Skeletal muscle cell (primary cell): ENCODE measurements at places on chromosomes 2 and 18.

GRCh38 chr2:164976301-164976700 lies 21.0 kb upstream of the SLC38A11 start:
- DNase-seq: no peak

GRCh38 chr18:35717182-35717581 lies 135.6 kb downstream of the GALNT1 start:
- DNase-seq: no peak

DNA sequence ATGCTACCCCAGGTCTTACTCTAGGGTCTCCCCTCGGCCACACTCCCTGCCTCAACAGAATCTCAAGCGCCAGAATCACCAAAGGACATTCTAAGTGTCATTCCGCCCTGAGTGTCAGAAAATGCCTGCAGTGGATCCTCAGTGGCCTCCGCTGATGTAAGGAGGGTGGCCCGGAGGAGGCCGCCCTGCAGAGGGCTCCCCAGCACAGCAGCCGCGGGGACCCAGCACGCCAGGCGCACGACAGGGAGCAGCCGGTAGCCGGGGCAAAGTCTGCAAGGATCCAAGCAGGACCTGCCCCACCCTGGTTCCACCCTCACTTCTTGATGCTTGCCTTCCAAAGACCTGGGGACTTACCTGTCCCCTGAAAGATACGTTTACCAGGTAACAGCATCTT lies 54.2 kb upstream of the ID2 start:
- DNase-seq: no peak

GRCh38 chr2:96137321-96138178 lies 752 bp downstream of the ASTL start:
- DNase-seq: no peak

GRCh38 chr18:9095297-9096006 lies 7.0 kb upstream of the NDUFV2 start:
- DNase-seq: no peak
